HepG2 (cell line): ENCODE measurements at places on chromosomes 11 and 22. TPM values are rescaled to one million over a fixed set of nuclear protein-coding genes. Genes with fewer than 3 reads are reported as not detected.

- DNase-seq: peak; percentile 74
- no peaks in the 10 kb centered on the region for H3K27me3 ChIP-seq
- peaks cover 34% of the 10 kb centered on the region; the same call in 2 of the 3 replicates for H3K36me3 ChIP-seq
- H3K4me1 ChIP-seq: peaks cover 15% of the 10 kb centered on the region
Measured at GRCh38 chr22:38243007-38243765, 29.6 kb downstream of the TMEM184B start.

GRCh38 chr11:56950510-56950909 is 38.2 kb upstream of the OR5AK2 start:
- no peaks in the 10 kb centered on the region for H3K27me3 ChIP-seq
- DNase-seq: no peak
- H3K4me1 ChIP-seq: no peaks in the 10 kb centered on the region
- no peak overlapping the region for H3K27ac ChIP-seq
- no peak overlapping the region for H3K4me3 ChIP-seq

GRCh38 chr11:12537778-12538401 is 136.3 kb upstream of the TEAD1 start:
- H3K27me3 ChIP-seq: no peaks in the 10 kb centered on the region
- H3K36me3 ChIP-seq: no peaks in the 10 kb centered on the region
- no peak for DNase-seq
- no peak overlapping the region for H3K4me3 ChIP-seq
- H3K4me1 ChIP-seq: no peaks in the 10 kb centered on the region

GRCh38 chr11:133977067-133977677 is 20.4 kb upstream of the IGSF9B start:
- no peaks in the 10 kb centered on the region for H3K36me3 ChIP-seq
- no peak for DNase-seq
- peaks cover 7% of the 10 kb centered on the region for H3K27me3 ChIP-seq
- no peak overlapping the region for H3K4me3 ChIP-seq
- H3K4me1 ChIP-seq: no peaks in the 10 kb centered on the region
- no peak overlapping the region for H3K27ac ChIP-seq

- peak; percentile 94 for DNase-seq
- H3K4me1 ChIP-seq: peaks cover 54% of the 10 kb centered on the region
- no peak overlapping the region for H3K4me3 ChIP-seq
Measured at GRCh38 chr11:67054836-67055523, 1.7 kb upstream of the RHOD start.

DNA sequence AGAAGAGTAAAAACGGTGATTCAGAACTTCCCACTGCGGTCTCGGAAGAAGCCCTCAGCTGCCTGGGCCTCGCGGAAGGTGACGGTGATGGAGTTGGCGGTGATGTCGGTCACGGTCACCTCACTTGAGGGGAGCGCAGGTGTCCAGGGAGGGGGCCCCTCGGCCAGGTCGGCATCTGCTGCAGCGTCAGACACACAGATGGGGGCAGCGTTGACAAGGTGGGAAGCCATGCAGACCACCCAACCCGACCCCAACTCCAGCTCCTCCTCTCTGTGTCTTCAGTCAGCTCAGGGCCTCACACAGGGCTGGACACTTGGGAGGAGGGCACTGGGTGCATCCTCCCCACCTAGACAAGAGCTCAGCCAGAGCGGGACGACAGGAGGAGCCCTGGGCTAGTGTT is 18.6 kb downstream of the CBX7 start:
- no peak for DNase-seq
- no peaks in the 10 kb centered on the region for H3K36me3 ChIP-seq
- H3K4me1 ChIP-seq: peaks cover 47% of the 10 kb centered on the region
- H3K4me3 ChIP-seq: no peak overlapping the region
- no peak overlapping the region for H3K27ac ChIP-seq

DNA sequence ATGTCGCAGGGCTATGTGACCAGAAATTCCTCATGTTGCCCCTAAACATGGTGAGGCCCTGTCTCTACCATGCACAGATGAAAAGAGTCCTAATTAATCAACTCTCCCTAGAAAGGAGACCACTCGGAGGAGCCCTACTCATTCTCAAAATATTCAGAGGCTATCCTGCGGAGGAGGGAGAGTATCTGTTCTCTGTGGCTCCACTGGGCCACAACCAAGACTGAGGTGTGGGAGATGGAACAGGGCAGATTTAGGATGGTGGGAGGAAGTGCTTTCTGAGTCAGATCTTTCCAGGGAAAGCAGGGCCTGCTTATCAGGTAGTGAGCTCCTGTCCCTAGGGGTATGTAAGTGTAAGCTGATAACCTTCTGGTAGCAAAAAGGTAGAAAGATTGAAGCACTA is 37.0 kb upstream of the PRDM11 start:
- H3K27ac ChIP-seq: no peak overlapping the region
- H3K4me1 ChIP-seq: peaks cover 11% of the 10 kb centered on the region
- no peak overlapping the region for H3K4me3 ChIP-seq
- DNase-seq: no peak

DNA sequence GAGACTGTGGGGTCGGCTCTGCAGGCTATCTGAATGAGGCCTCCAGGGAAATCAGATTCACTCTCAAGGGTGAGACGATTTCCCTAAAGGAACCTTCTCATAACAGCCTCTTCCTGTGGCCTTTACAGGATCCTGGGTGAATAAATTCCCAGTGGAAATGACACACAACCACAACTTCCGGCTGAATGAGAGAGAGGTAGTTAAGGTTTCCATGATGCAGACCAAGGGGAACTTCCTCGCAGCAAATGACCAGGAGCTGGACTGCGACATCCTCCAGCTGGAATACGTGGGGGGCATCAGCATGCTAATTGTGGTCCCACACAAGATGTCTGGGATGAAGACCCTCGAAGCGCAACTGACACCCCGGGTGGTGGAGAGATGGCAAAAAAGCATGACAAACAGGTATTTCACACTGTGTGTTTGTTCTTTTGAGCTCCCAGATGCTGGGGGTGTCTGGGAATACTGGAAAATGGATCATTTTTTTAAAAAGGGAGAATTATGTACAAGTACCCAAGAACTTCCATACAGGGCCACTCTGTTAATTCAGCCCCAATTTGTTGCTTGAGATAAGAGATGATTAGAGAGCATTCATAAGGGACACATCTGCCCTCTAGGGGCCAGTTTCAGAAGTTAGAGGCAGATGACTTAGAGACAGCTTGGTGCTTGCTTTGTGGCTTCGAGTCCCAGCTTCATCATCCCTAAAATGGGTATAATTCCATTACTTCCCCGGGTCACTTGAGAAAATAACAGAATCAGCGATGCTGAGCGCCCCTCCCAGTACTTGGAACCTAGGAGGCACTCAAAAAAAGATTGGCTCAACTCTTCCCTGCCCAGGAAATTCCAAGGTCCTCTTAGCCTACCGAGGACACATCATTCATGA is 10.2 kb downstream of the SERPIND1 start:
- no peaks in the 10 kb centered on the region for H3K27me3 ChIP-seq
- H3K27ac ChIP-seq: no peak overlapping the region
- peak; percentile 70 for DNase-seq
- peaks cover 39% of the 10 kb centered on the region for H3K36me3 ChIP-seq
- peaks cover 69% of the 10 kb centered on the region for H3K4me1 ChIP-seq

DNA sequence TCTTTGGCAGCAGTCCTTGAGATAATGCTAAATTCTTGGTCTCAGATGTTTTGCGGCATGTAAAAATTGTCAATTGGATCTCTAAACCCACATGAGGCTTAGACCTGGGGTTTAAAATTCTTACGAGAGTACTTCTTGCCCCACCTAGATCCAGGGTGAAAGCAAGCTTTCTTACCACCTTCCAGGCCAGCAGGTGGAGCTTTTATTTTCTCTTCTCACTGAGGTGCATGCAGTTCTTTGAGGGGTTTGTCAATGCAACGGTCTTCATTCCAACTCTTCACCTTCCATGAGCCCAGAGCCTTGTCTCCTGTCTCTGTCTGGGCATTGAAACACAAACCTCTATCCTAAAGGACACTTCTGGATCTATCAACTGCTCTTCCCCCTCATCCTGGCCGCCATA is 154.1 kb downstream of the MYO18B start:
- no peak overlapping the region for H3K4me3 ChIP-seq
- H3K4me1 ChIP-seq: no peaks in the 10 kb centered on the region
- peaks cover 1% of the 10 kb centered on the region; the same call in 1 of the 2 replicates for H3K27me3 ChIP-seq
- H3K36me3 ChIP-seq: no peaks in the 10 kb centered on the region
- H3K27ac ChIP-seq: no peak overlapping the region

DNA sequence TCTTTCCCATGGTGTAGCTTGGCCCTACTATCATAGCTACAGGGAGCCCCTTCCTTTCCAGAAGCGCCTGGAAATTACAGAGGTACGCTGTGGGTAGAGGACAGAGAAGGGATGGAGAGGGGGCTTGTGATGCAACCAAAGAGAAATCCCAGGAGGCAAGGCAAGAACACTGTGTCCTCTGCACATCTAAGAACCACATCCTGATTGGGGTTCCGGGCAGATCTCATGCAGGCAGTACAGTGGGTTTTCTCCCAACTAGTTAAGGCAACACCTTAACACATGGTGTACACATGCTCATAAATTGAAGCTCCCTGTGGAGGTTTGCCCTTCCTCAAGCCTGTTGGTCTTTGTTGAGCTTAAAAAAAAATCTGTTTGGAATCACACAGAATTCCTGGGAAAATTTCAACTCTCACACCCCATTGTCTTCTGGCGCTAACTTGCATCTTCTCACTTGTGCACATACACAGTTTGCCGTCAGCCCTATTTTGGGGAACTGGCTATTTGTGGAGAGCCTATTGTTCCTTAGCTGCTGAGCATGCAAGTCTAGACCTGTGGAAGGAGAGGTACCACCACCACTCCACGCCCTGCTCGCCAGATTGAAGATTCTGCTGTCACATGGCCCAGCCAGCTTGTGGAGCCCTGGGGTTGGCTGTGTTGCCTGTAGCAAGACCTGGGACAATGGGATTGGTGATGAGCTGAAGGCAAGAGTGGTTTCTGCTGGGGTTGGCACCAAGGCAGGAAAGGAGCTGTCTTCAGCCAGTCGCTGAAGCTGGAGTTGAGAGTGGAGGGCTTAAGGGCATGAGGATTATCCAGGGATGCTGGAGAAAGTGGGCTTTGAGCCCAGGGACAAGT is 52.4 kb downstream of the ALX4 start:
- H3K27me3 ChIP-seq: no peaks in the 10 kb centered on the region
- H3K4me1 ChIP-seq: peaks cover 41% of the 10 kb centered on the region
- no peak overlapping the region for H3K4me3 ChIP-seq

DNA sequence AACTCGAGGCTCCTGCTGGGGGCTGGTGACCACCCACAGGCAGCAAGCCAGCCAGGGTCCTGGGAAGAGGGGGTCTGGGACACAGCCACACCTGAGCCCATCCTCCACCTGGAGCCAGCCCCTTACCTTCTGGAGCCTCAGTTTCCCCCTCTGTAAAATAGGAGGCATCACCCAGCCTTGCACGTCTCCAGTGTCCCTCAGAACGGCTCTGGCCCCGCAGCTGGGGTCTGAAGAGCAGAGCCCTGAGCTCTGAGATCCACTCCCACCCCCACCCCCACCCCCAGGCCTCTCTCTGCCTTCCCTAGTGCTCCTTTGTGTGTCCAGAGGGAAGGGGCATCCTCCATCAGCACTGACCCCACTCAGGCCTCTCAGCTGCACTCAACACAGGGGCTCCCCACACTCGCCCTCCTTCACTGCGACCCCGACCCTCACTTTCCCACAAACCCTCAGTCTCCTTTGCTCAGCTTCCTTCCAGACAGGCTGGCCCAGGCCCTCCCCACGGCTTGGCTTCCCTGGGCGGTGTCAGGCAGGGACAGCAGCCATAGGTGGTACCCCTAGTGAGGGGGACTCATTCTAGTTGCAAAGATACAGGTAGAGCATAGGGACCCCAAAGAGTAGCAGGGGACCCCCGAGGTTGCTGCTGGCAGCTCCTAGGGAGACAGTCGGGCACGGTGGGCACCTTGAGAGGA is 33.3 kb upstream of the KCNQ1OT1 start:
- DNase-seq: no peak
- H3K27ac ChIP-seq: peak overlapping the region; percentile 99
- peaks cover 74% of the 10 kb centered on the region for H3K4me1 ChIP-seq

- H3K27ac ChIP-seq: no peak overlapping the region
- DNase-seq: no peak
- peaks cover 29% of the 10 kb centered on the region for H3K27me3 ChIP-seq
- H3K36me3 ChIP-seq: no peaks in the 10 kb centered on the region
- no peak overlapping the region for H3K4me3 ChIP-seq
Measured at GRCh38 chr11:2538951-2539350, 94.1 kb downstream of the KCNQ1 start.

- DNase-seq: no peak
- H3K36me3 ChIP-seq: no peaks in the 10 kb centered on the region
- no peaks in the 10 kb centered on the region; the same call in 1 of the 2 replicates for H3K27me3 ChIP-seq
- no peak overlapping the region for H3K27ac ChIP-seq
- no peak overlapping the region for H3K4me3 ChIP-seq
- H3K4me1 ChIP-seq: peaks cover 37% of the 10 kb centered on the region
Measured at GRCh38 chr11:130216591-130217132, 57.1 kb downstream of the ST14 start.

- H3K4me3 ChIP-seq: no peak overlapping the region
- peaks cover 3% of the 10 kb centered on the region for H3K27me3 ChIP-seq
- no peak for DNase-seq
- no peaks in the 10 kb centered on the region for H3K4me1 ChIP-seq
Measured at GRCh38 chr22:50045211-50046018, 12.7 kb downstream of the TTLL8 start.

Gene DDI1
- total RNA-seq: not detected in 2 replicates

Gene TNKS1BP1
- total RNA-seq: 12.2 and 13.7 TPM in 2 replicates

Gene DDX25
- 0.11 and 0.29 TPM in 2 replicates for total RNA-seq

Gene EHF
- 0.24 and 0.46 TPM in 2 replicates for total RNA-seq

Gene ANGPTL5
- not detected in 2 replicates for total RNA-seq

Gene GLYAT
- not detected in 2 replicates for total RNA-seq
